Smooth muscle cell of bladder (primary cell): ENCODE measurements at places on chromosomes 7 and 10. TPM values are rescaled to one million over a fixed set of nuclear protein-coding genes. Genes with fewer than 3 reads are reported as not detected.

The ADAM8 gene
- total RNA-seq = 0.71 and 1.3 TPM in 2 replicates

The C10orf90 gene
- total RNA-seq = under 0.01 TPM in 2 replicates

The OR13A1 gene
- not detected in 2 replicates for total RNA-seq

The LRGUK gene
- 0.14 and 0.18 TPM in 2 replicates for total RNA-seq

The DYNC1I1 gene
- total RNA-seq = 0.28 and 0.83 TPM in 2 replicates

The ADCY1 gene
- total RNA-seq = 0.18 and 0.28 TPM in 2 replicates

The EBLN1 gene
- not detected in 2 replicates for total RNA-seq

The ZNF425 gene
- 4.4 and 5.8 TPM in 2 replicates for total RNA-seq

The HYAL4 gene
- not detected in 2 replicates for total RNA-seq

The INA gene
- 0.18 and 0.28 TPM in 2 replicates for total RNA-seq

The ANKRD61 gene
- total RNA-seq = not detected in 2 replicates

The PDE1C gene
- total RNA-seq = 0.92 and 2.7 TPM in 2 replicates

The STEAP1B gene
- 4.6 and 6.9 TPM in 2 replicates for total RNA-seq

The AGR3 gene
- not detected in 2 replicates for total RNA-seq

The HGF gene
- 340 and 462 TPM in 2 replicates for total RNA-seq

The POP7 gene
- 27.6 and 31.5 TPM in 2 replicates for total RNA-seq

The SVOPL gene
- not detected in 2 replicates for total RNA-seq

The OPALIN gene
- total RNA-seq = not detected in 2 replicates

The GPR22 gene
- total RNA-seq = not detected in 2 replicates

The C7orf57 gene
- not detected in 2 replicates for total RNA-seq

The UCN3 gene
- total RNA-seq = not detected in 2 replicates
